ENCODE measurements at places on chromosomes 12 and 14.

GRCh38 chr14:68636597-68636996 lies 156.3 kb downstream of the ZFP36L1 start:
- DNase-seq, result no peak

- peak; percentile 65 for DNase-seq
These were observed 9.1 kb upstream of the NEMF start for GRCh38 chr14:49861699-49862088.

GRCh38 chr14:99287269-99287942 lies 15.4 kb upstream of the BCL11B start:
- peak; percentile 47 for DNase-seq

DNA sequence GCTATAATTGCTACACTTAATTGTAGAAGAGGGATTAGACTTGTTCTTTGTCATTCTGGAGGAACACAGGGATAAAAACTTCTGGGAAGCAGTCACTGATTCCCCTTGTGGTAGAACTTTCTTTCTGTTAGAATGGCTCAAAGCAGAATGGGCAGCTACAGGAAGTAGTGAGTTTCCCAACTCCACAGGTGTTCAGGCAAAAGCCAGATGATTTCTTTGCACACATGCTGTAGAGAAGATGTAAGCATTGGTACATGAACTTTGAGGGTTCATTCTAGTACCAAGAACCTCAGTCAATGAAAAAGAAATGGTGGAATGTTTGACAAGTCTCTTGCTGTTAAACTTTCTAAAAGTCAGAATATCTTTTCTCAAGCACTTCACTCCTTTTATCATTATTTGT lies 4.3 kb downstream of the NDUFA9 start:
- no peak for DNase-seq

DNA sequence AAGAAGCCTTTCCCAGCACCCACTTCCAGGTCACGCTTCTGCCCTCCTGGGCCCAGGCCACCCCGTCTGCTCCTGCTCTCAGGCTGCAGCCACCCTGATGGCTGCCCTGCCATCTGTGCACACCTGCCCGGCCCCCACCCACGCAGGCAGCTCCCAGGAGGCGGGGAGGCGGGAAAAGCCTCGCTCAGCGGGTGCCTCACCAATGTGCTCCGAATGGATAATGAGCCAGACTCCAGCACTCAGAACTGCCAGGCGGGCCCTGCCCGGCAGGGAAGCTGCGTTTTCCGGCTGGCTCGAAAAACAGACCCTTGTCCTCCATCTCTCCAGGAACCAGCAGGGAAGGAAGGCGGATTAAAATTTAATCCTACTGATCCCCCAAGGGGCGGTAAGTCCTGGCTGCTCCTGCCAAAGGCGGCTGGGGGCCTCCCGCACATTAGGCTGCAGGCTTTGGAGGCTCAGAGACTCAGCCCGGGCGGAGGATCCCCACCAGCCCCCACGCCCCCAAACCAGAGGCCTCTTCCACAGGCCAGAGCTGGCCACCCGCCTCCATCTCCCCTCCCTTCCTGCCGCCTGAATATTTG lies 104.0 kb downstream of the NCOR2 start:
- no peak for DNase-seq

DNA sequence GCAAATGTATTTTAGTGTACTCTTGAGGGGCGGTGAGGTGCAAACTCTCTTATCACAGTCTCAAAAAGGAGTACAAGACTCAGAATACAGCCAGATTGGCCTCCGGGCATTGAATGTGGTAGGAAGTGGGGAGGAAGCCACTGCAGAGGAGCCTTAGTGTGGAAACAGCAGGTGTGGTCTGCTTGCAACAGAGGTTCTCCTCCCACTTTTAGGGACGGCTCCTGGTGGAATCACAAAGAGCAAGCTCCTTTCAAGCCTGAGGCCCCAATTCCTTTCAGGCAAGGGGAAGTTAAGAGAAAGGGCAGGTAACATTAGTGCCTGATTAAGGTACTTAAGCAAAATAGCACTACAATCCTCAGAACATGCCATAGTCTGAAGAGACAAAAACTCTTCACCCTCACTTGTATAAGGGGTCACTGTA lies 23.7 kb upstream of the SLC2A3 start:
- peak; percentile 85 for DNase-seq

- DNase-seq, result no peak
These were observed 1185.5 kb downstream of the LRFN5 start for GRCh38 chr14:42792166-42792565.

GRCh38 chr12:131176266-131176665 lies 222.6 kb downstream of the ADGRD1 start:
- no peak for DNase-seq

GRCh38 chr12:95624589-95624988 lies 73.3 kb upstream of the USP44 start:
- no peak for DNase-seq

- DNase-seq, result no peak
These were observed 24.2 kb upstream of the PTHLH start for GRCh38 chr12:27996761-27997160.

DNA sequence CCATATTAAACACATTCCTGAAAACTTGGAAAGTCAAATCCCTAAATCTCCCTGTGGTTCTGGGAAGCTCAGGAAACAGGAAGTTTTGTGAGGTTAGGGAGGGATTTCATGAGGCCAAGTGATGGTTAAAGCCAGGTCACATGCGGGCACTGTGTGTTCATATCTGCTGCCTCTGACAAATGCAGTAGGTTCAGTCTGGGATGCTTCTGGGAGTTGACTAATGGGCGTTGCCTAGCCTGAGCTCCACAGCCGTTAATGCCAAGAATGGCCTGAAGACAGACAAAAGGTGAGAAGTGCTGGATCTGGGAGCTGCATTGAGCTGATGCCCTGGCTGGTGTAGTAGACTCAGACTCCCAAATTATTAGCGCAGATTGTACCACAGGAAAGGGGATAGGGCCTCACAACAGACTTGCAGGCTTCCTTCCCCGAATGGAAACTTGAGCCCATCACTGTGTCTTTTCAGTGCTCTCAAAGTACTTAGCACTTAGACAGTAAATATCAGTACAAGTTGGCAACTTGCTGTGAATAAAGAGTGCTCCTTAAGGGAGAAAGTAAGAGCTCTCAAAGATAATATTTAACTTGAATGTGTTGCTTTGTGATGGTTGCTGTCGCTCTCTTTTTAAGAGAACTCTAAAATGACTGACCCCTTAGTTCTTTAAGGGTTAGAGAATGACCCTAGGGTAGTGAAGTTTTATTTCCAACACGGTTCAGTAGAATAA lies 17.3 kb downstream of the GSG1 start:
- no peak for DNase-seq

- no peak for DNase-seq
These were observed 96.9 kb upstream of the TMPO start for GRCh38 chr12:98418357-98419075.

DNA sequence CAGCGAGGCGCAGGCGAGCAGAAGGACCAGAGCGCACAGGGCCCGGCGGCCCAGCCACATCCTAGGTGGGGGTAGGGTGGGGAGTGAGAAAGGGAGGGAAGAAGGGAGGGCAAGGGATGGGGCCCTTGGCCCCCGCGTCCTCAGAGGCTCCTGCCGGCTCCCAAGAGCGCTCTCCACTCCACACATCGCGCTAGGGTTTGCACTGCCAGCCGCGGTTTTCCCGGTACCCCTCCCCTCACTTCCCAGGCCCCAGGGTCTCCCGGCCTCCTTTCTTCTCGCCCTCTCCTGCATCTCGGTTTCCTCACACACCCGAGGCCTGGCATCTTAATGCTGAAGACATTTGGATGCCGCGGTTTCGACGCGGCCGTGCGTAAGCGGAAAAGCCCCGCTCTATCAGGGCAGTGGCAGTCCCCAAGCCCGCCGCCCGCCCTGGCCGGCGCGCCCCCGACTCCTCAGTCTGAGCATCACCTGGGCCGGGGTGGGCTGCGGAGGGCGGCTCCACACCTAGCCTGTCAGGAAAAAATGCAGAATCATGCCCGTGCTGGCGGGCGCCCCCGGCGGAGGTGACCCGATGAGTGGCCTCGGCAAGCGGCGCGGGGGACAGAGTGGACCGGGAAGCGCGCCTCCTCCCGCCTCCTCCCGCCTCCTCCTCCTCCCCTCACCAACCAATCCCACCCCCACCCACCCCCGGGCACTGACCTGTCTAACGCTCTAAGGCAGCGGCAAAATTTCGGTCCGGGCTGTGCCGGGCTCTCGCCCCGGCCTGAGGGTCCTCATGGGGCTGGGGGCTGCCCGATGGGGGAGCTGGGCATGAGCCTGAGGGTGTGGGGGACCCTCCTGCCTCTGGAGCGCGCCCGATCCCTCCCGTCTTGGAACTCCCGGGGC lies 686 bp downstream of the B4GALNT1 start:
- DNase-seq, result no peak

GRCh38 chr14:104087981-104088850 lies 2.7 kb downstream of the ASPG start:
- no peak for DNase-seq

GRCh38 chr14:81219210-81219758 lies 1.5 kb downstream of the GTF2A1 start:
- DNase-seq, result peak; percentile 92

DNA sequence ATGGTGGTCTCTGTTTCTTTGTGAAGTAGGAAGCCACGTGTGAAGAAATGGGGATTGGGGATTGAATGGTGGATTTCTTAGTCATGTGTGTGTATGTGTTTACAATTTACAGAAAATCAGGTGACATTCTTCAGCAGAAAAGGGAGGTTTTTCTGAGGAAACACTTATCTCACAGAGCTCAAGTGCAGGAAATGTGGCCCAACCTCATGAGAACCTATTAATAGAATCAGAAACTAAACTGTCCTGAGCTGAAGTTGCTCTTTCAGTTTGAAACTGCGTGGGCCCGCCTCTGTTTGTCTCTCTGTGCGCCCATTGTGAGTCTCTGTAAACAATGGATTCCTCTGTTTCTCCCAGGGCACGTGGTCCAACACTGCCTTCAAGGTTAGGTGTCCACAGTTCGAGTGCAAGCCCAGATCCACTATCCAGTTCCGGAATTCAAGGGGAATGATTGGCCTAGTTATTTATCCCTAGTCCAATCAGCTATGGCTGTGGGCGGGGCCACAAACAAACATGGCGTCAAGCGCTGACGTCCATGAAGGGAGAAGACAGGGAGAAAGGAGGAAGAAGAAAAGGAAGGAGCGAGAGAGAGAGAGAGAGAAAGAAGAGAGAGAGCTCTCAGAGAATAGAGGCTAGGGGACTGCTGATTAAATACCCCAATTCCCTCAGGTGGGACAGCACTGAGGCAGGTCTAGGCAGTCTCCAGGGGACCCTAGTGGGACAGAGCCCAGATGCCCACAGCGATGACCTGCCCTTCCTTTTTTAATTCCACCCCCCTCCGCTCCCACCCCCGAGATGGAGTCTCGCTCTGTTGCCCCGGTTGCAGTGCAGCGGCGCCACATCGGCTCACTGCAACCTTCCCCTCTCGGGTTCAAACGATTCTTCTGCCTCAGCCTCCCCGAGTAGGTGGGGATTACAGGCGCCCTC lies 31.4 kb upstream of the C12orf76 start:
- DNase-seq, result no peak

DNA sequence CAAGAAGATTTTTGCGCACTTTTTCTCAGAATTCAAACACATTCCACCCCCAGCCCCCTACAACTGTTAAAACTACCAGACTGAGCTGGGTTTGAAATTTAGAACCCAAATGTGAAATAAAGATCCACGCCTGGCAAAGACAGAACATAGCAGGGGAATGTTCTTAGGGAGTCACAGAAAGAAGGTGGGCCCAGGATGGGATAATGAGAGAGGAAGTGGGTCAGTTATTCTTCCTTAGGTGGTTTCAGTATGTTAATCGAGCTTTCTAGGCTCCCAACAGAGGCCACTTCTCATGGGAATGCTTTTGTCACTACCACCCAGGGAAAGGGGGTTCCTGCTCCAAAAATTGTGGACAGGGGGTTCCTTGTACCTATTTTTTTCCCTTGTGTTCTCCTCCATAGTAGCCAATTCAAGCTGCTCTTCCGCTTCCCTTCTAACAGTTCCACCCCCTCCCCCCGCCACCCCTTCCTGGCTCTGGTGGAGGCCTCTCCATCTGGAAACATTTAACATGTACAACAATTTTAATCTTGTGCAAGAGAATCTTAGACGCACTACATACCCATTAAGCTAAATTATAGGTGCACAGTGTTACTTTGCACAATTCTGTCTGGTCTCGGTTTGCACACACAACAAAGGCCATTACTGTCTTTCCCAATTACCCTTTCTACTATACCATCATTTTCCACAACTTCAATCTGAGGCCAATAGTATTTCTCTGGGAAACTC lies 218.1 kb downstream of the MON2 start:
- no peak for DNase-seq

All from AML-193 (cell line).